ENCODE measurements at places on chromosomes 5 and 9.

DNA sequence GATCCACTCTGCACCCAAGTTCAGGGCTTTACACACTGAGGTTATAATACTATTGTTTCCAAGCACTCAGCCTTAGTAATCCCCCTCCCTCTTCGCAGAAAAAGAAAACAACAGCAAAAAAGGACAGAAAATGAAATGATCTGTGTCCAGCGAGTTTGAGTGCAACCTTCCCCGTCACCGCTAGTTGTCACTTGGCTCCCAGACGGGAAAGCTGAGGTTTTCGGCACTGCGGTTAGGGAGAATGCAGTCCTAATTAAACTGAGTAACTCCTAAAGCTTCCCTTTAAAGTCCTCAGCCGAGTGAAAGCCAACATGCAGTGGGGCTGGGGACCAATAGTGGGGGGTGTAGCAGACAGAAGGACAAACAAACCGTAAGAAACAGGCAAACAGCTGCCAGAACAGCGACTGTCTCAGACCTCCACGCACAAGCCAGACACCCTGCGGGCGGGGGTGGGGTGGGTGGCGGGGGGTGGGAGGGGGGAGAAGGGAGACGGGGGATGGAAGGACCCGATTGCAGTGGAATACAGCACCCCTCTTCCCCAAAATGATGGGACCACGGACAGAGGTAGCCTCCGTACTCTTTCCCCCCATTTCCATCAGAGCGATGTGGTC, 680 bp downstream of the GLRA1 start:
- no peak for DNase-seq

DNA sequence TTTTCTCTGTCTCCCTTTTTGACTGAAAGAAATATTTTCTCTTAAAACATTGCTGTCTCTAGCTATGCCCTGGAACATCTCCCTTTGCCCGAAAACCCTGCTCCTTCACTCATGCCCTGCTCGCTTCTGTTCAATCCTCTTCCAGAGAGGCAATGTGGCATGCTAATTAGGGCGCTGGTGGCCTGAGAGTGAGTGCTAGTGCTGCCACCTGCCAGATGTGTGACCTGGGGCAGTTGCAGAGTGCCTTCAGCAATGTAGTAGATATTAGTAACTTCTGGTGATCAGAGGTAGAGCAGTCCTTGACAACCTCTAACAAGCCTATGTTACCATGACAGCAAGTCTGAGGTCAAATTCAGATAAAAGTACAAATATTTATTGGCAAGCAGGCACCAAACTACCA, 119.5 kb upstream of the OSMR start:
- no peak for DNase-seq

DNA sequence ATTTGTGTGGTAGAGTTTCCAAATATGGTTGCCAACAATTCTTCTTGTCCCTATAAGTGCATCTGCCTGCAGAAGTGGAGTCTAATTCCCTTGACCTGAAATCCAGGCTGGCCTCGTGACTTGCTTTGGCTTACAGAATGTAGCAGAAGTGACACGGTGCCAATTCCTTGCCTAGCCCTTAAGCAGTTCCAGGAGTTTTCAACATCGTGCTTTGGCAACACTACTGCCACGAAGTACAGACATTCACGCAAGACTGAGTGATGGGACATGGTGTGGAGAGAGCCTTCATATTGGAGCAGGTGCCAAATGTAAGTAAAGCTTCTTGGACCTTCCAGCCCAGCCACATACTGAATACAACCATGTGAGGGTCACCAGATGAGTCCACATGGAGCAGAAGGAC, 92.9 kb upstream of the NEK6 start:
- no peak for DNase-seq

DNA sequence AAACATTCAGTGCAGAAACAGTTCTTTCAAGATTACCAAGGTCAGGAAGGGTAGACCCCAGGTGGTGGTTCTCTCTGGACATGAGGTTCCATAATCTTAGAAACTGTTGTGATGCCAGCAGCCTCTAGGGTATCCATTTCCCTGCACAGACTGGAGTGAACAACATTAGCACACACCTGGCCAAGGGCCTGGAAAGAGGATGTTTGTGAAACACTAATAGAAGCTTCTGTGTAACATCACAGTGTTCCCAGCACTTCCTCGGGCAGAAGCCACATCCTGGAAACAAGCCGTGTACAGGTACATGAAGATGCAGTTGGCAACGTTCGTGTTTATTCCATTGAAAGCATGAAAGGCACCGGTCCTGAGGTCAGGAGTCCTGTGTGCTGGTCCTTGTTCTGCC, 598.2 kb upstream of the KLF4 start:
- DNase-seq, result no peak

DNA sequence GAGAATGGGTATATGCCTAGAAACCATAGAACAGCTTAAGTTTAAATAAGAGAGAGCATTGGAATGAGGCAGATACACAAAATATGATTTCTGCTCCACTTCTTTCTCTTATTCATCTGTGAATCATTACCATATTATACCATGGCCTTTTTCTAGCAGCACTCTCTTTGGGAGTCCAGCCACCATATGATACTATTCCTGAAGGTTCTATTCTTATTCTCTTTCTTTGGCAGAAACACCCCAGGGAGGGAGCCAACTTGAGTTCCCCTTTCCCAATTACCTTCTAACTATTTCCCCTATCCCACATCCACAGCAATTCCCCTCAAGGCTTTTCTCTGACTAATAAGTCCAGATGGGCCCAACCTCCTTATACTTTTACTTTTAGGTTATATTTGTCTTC, 55.9 kb downstream of the NDUFAF2 start:
- DNase-seq, result no peak

GRCh38 chr9:38331141-38331540, 61.4 kb upstream of the ALDH1B1 start:
- no peak for DNase-seq

DNA sequence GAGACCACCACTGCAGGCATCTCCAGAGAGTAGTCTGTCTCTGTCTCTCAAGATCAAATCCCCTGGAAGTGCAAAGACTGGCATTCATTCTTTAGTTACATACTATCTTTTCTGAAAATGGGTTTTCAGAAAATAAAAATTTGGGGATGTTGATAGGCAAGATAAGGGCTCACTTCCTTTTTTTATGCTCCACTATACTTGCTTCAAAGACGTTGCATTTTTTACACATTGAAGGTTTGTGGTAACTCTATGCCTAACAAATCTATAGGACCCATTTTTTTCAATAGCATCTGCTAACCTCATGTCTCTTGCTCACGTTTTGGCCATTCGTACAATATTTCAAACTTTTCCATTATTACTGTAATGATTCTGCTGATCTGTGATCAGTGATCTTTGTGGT, 37.0 kb downstream of the DMAC1 start:
- DNase-seq, result no peak

DNA sequence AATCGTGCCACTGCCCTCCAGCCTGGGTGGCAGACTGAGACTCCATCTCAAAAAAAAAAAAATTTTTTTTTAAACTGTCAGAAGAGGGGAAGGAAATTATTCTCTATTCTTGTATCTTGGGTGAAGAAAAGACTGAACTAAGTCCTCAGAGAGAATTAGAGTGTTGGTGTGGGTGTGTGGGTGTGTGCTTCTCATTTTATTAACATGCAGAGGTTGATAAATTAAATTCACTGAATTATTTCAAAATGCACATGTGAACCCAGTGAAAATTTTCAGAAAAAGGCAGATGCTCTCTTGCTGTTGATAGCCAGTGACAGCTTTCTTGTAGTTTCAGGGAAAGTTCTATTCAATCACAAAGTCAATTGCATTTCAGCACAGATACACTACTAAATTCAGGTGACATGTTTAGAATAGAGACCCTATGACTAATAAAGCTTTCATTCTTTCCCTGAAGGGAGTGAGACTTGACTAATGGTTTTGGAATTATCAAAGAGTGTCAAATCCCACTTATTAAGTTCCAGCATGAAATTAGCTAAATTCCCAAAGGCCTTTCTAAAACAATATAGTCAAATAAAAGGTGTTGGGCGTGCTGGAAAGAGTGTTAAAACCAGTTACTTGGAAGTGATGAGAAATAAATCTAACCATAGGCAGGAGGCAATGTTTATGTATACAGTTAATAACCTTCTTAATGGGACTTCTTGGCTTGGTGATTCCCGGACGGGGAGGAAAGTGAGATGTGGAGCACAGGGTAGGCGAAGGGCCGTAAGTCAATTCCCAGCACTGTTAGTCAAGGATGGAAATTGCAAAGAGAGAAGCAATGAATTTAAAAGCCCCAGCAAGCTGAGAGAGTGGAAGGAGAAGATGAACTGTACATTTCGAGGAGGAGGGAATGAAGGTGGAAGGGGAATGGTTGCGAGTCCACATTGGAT, 103.2 kb upstream of the SPATA31D4 start:
- no peak for DNase-seq

DNA sequence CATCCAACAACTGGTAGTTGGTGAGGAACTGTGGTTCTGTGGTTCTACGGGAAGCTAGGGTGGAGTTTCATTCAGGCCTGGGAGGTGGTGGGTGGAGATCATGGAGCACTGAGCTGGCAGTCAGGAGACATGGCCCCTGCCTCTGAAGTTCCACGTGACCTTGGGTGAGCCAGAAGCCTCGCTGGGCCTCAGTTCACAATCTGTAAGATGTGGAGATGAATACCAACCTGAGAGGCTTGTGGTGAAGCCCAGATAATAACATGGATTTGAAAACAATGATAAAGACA, 177.9 kb downstream of the MACROH2A1 start:
- DNase-seq, result no peak

All from COR-L47 (cell line).